ENCODE measurements at places on chromosomes 16 and 17. TPM values are rescaled to one million over a fixed set of nuclear protein-coding genes. Genes with fewer than 3 reads are reported as not detected.

DNA sequence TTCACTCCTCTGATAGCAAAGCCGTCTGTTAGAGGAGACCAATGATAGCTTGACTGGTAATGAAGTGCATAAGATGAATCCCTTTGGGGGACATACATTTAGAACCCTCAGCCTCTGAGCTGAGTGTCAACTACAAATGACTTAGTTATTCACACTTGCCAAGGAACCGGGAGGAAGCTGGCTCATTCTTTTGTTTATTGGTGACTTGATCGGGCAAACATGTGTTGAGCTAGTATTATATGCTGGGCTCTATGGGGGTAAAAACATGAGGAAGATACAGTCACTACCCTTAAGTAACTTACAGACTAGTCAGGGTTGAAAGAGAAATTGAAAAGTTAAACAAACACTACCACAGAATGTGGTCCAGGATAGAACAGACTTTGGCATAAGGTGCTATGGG, 3.0 kb downstream of the CCL16 start:
- DNase-seq: no peak

The TPSD1 gene
- not detected for total RNA-seq

DNA sequence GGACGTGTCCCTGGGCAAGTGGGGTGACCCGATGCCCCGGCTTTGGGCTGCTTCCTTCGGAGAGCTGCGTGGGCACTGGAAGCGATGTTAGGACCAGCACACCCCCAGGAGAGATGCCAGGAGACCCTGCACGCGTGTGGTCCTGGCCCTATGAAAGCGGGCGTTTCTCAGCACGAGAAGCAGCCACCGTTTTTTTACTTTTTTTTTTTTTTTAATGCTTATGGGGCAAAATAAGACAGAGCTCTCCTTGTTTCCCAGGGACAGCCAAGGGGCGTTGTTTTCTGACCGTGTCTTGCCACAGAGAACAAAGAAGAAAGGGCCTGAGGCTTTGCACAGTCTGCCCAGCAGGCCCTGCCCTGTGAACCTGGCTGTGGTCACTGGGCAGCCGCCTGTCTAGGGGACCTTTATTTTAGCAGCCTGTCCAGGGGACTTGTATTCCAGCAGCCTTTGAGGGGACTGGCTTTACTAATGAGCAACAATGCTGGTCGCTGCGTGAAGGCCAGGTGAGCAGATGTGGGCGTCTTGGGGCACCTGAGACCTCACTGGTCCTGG, 996 bp downstream of the SLC25A10 start:
- peak; percentile 58 for DNase-seq

The HSD17B1 gene
- total RNA-seq: 0.90 TPM

GRCh38 chr17:77875051-77875780, 83.3 kb upstream of the TNRC6C start:
- DNase-seq: no peak

The USH1G gene
- total RNA-seq: 0.22 TPM

GRCh38 chr17:12618557-12618956, 47.1 kb upstream of the MYOCD start:
- no peak for DNase-seq

DNA sequence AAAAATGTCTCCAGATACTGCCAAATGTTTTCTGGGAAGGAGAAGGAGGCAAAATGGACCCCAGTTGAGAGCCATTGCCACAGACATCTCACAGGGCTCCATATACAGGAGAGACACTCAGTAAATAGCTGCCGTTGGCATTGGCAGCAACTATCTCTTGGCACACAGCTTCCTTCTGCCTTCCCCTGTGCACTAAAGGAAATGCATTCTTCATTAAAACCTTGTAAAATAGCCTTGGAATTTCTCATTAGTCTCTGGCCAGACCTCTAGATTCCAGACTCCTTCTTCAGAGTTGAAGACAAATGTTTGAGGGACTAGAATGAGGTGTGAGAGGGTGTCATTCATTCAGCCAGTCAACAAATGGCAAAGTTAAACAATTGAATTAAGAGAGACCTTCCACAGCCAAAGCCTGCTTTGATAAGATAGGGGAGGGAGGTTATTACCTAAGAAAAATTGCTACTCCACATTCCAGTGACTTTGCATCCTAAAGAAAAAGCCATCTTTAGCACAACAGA, 223.9 kb upstream of the HS3ST3A1 start:
- DNase-seq: no peak

- no peak for DNase-seq
Observed at GRCh38 chr16:86395477-86395876, 114.8 kb upstream of the FOXF1 start.

The WSCD1 gene
- total RNA-seq: not detected

GRCh38 chr16:12587170-12587569, 216.5 kb downstream of the CPPED1 start:
- DNase-seq: no peak

DNA sequence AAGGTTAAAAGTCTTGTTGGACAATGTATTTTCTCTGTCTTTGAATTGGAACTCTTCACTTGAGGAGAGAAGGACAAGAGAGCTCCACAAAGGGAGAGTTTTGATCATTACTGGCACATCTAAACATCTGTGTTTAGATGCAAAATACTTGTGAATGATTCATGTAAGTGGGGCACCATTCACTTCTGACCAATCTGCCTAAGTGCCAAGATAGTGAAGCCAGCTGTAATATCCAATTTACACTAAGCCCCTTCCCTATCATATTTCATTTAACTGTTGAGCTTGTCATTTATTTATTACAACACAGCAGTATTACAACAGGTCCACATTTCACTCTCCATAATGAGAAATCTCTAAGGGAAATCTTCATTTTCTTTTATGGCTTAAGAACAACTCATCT, 832.3 kb upstream of the GOT2 start:
- no peak for DNase-seq

The KIAA0513 gene
- total RNA-seq: 4.3 TPM

The ATP2A1 gene
- total RNA-seq: 8.3 TPM

The PPY gene
- total RNA-seq: not detected

DNA sequence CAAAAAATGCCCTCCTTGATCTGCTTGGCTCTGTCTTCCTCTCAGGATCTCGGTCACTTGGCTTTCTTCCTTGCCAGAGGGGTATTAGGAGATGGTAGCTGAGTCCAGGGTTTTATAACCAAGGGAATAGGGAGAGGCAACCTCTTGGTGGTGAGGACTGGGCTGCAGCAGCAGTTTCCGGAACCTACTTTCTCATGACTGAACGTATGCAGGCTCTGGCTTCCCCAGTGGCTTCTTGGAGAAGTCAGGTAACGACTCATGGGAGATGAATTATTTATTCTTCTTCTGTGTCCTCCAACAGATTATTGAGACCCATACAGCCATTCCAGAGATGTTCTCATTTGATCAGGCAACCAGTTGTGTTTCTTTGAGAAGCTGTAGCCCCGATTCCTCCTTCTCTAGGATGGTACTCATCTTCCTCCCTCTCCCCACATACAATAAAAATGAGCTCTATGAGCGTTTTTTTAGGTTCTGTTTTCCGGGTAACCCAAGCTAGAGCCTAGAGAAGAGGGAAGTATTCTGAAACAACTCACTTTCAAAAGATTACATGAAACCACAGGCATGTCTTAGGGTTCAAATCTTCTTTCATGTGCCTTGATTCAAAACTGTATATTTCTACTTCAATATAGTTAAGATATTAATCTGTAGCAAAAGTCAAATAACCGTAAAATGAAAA, 22.3 kb upstream of the DHX40 start:
- no peak for DNase-seq

DNA sequence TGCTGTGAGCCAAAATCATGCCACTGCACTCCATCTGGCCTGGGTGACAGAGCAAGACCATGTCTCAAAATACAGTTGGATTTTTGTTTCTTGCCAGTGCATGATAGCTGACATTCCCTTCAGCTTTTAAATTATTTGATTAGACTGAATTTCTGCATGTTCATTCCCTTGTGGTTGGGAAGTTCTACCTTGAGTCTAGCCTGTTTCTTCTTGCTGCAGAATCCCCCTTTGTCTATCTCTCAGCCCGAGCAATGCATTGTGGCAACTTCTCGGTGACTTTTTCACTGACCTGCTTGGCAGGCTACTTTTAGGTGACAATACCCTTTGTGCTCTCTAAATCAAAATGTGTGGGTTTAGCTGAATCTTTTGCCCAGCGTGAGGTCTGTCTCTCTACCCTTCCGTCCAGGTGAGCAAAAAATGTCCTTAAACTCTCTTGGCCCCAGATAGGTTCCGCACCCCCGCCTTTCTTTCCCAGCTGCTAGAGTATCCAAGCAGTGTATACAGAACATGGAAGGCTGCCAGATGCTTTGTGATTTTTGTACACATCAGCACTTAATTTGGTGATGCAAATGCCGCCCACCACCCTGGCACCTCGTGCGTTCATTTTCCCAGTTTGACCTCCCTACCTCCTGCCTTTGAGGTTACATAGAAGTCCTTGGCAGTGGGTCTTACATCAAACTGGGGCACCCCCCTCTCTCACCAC, 130.2 kb downstream of the ABCC6 start:
- no peak for DNase-seq

The PIRT gene
- not detected for total RNA-seq

DNA sequence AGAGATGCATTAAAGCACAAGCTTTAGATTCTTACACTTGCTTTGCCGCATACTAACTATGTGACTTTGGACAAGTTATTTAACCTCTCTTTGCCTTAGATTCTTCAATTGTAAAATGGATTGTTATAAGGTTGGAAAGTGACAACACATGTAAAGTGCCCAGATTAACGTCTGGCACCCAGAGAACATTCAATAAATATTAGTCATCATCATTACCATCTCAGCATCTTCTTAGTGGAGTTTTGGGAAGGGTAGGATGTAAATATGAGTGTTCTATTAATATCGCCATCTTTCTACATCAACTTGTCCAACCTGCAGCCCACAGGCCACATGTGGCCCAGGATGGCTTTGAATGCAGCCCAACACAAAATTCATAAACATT, 27.4 kb upstream of the FAM20A start:
- no peak for DNase-seq

DNA sequence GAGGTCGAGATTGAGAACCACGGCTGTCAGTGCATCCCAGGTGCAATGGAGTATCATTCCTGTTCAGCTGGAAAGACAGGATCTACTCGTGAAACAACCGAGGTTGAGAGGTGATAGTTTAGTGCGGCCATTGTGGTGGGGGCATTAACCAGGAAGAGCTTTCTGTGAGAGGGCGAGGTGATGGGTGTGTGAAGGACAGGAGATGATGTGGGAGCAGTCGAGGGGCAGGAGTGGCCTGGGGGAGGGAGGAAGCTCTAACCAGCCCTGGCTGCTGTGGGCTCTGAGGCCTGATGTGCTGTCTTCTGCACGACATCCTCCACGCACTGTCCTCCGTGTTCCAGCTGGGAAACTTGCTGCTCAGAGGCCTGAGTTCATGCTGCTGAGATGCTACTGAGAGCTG, 22.0 kb downstream of the GOSR2 start:
- DNase-seq: peak; percentile 51
